Activated CD4-positive, alpha-beta T cell treated with anti-CD3 and anti-CD28 coated beads, Interleukin-2, amount 10 ng/mL, durations not matched to agents 24 days and 14 days (primary cell): ENCODE measurements at places on chromosomes 1 and 21.

GRCh38 chr1:36675931-36676562, 193.3 kb upstream of the CSF3R start:
- no peak for DNase-seq

DNA sequence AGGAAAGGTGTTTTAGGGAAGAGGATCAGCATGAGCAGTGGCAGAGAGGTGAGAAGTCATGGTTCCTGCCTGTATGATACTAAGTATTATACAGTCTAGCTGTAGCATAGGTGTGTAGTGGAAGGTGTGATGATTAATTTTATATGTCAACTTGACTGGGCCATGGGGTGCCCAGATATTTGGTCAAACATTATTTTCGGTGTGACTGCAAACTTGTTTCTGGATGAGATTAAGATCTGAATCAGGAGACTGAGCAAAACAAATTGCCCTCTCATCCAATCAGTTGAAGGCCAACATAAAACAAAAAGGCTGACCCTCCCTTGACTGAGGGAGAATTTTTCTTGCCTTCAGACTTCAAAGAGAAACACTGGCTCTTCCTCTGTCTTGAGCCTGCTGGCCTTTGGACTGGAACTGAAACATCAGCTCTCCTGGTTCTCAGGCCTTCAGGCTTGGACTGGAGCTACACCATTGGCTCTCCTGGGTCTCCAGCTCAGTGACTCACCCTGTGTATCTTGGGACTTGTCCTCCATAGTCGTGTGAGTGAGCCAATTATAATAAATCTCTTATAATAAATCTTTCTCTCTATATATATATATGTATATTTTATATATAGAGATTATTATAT, 6.8 kb upstream of the CDC42 start:
- DNase-seq, result no peak

GRCh38 chr1:85085417-85085816, 37.1 kb upstream of the MCOLN3 start:
- DNase-seq, result peak; percentile 52

- DNase-seq, result no peak
These were observed 1128.7 kb downstream of the AMY1C start for GRCh38 chr1:104878203-104878909.

GRCh38 chr1:232676307-232676706, 46.4 kb upstream of the SIPA1L2 start:
- no peak for DNase-seq
